ENCODE measurements at places on chromosomes 2 and 18.

GRCh38 chr2:54503192-54503591 lies 47.1 kb downstream of the SPTBN1 start:
- DNase-seq = no peak

GRCh38 chr2:167869200-167869599 lies 378.2 kb downstream of the STK39 start:
- DNase-seq = no peak

DNA sequence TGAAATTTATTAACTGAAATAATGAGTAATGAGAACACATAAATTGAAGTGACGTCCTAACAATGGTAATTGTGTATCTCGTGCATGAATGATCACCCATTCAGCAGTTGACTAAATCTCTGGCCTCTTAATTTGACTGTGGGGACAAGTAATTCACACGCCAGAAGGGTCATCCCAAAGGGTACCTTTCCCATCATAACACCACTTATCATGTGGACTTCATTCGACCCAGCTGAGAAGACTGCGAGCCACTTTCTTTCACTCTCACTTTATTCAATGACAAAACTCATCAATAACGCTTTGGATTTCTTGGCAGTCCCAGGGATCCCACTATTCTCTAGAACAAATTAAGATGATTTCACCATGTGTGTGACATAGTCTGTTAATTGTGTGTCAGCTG lies 62.7 kb upstream of the LYPD1 start:
- no peak for DNase-seq

- DNase-seq = no peak
These were observed 90.1 kb upstream of the ASB18 start for GRCh38 chr2:236354056-236354940.

DNA sequence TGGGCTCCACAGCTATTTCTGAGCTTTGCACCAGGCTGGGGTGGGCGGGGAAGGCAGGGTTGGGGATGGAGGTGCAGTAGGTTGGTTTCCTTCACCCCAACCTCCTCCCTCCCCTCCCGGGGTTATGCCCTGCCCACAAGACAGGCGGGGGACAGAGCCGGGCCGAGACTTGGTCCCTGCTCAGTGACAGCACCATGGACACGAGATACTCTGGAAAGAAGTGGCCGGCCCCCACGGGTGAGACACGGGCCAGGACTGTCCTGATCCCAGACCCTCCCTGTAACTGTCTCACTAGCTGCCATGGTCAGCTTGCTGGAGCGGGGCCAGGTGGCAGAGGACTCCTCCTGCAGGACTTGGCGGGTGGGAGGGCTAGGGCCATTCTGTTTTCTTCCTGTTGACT lies 59.7 kb downstream of the DYSF start:
- no peak for DNase-seq

GRCh38 chr2:219611306-219611705 lies 13.6 kb downstream of the STK11IP start:
- no peak for DNase-seq

GRCh38 chr2:233814056-233814835 lies 36.1 kb downstream of the MROH2A start:
- no peak for DNase-seq

GRCh38 chr2:239321596-239322415 lies 79.0 kb downstream of the HDAC4 start:
- no peak for DNase-seq

GRCh38 chr2:6824962-6825361 lies 40.7 kb downstream of the CMPK2 start:
- DNase-seq = no peak

- DNase-seq = no peak
These were observed 104.8 kb downstream of the MYO1B start for GRCh38 chr2:191349990-191350389.

DNA sequence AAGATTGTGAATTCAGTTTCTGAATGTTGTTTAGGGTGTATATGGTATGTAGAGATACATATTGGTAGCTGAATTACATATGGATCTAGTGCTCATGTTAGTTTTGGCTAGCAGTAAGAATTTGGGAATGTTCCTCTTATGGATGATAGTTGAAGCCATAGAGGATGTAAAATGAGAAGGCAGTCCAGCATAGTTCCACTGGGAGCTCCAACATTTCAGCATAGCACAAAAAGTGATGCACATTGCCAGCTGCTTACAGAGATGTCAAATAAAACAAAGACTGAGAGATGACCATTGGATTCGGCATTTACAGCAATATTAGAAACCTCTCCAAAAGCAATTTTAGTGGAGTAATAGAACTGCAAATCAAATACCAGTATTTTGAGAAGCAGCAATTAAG lies 77.4 kb downstream of the EML4 start:
- no peak for DNase-seq

DNA sequence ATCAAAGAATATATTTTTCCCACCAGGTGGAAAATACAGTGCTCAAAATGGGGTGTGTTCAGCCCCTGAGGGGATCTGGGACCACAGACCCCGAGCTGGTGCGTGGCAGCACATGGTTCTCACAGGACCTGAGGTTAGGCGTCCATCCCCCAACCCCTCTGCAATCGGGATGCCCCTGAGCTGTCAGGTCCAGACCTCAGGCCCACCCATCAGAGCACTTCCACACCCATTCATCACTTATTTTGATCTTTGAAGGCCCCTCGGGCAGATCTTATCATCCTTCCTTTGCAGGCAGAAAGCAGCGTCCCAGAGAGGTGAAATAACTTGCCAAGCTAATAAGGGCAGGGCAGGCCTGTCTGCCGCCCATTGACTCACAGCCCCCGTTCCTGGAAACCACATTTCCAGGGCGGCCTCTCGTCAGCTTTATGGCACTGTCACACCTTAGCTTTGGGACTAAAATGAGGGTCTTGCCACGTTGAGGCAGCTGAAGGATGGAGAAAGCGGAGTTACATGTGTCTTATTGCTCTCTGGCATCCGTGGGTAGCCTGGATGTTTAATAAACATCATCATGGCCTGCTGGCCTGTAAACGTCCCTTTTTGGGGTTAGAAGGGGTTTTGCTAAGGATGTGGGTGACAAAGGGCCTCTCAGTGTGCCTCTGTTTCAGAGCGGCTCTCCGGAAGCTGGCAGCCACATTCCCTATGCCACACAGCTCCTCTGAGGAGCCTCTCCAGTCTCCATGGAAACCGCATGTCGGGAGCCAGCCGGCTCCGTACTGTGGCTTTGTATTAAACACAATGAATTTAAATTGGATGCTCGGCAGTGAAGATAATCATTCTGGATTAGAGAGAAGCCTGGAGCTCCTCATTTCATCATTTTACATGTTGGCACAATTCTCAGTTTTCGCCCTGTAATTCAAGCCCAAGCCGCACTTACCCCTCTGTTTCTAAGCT lies 58.3 kb upstream of the MAPRE3 start:
- DNase-seq = no peak
